ENCODE measurements at places on chromosomes 5 and 9.

DNA sequence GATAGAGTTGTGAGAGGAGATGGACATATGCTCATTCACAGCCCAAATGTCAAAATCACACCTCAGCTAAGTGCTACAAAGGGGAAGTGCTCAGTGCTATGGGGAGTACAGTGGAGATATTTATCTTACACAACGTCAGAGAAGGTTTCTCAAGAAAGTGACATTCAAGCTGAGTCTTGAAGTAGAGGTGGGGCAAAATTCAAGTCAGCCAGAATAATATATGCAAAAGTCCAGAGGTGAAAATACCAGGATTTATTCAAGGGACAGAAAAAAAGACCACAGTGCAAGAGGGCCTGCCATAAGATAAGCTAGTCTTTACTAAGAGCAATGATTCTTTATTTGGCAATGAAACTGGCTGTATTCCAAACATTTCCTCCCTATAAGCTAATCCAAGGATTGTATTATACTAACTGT is 327.8 kb upstream of the PIK3R1 start:
- DNase-seq = no peak

- peak; percentile 3 for DNase-seq
Measured at GRCh38 chr5:98927242-98927988, 1.4 kb downstream of the CHD1 start.

- no peak for DNase-seq
Measured at GRCh38 chr9:94166976-94167346, 82.7 kb downstream of the PTPDC1 start.

GRCh38 chr9:132647806-132648205 is 22.0 kb downstream of the DDX31 start:
- no peak for DNase-seq

DNA sequence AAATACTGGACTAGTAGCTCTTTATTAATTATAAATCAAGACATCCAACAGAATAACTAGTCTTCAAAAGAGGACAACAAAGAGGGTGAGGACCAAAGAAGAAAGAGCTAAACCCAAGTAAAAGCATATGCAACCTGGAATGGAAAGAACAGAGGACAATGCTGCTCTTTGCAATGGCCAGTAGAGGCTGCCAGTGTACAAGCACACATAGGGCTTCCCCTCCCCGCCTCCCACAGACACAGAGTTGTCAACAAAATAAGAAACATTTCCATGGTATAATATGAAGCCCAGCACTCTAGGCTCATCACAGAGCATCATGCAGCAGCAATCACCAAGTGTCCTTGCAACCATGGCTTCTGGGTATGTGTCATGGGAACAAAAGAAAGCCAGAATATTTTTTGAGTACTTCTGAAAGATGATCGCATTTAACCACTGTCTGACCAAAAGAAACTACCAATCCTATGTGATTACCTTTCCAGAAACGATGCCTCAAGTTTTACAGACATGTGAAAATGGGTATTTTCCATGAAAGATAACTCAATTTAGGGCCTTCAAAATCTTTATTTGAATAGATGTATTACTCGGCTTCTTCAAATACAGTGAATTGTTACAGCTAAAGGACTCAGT is 58.1 kb downstream of the RFX3 start:
- DNase-seq = peak; percentile 72

DNA sequence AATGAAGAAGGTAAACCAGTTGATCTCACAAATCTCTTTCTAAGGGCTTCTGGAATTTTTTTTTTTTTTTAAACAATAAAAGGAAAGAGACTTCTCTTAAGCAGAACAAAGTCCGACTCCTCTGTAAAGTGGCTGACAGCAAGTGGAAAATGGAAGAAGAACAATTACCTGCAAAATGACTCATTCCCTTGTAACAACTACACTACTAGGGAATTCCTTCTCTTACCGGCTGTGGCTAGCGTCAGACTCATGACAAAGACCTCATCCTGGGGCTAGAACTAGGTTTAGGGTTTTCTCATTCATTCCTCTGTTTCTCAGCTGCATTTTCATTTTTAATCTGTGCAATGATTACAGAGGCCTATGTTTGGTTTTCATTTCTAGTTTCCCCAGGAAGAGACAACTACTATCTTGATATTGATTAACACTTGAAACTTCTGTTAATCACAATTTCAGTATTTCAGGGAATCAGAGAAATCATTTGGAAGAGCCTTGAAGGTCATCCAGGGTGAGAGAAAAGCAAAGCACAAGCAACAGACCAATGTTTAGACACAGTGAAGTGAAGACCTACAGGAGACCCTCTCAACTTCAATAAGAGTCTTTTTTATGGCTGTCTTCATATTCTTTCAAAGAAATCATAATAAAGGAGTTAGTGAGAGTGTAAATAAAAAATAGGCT is 437.9 kb downstream of the RAB3C start:
- DNase-seq = no peak

DNA sequence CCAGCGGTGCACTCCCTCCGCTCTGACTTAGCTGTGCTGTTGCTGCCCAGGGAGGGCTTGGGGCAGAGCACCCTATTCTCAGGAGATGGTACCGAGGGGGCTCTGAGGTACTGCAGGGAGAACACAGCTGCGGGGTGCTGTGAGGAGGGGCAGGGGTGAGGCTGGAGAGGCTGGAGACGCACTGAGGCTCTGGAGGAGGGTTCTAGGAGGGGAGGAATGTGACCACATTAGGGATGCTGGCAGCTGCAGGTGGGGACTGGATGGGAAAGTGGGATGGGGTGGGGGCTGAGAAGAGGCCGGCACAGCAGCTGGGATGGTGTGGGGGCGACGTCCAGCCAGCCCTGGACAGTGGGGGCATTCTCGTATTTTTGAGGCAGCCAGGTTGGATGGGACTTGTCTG is 20.9 kb downstream of the NCS1 start:
- DNase-seq = no peak

DNA sequence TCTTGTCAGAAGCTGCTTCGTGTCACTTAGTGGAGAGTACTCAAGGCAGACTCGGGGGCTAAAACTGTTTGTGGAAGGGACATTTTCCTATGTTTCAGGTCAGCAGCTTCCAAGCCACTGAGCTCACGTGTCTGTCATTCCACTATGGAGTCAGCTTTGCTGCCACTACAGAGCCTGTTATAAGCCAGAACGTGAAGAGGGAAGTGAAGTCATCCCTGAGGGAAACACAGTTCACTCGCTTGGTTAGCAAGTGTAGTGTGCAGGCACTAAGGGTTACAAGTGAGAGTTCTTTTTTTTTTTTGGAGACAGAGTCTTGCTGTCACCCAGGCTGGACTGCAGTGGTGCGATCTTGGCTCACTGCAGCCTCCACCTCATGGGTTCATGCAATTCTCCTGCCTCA is 24.5 kb upstream of the LTC4S start:
- DNase-seq = no peak

GRCh38 chr5:139138109-139138508 is 60.1 kb downstream of the SIL1 start:
- DNase-seq = no peak

DNA sequence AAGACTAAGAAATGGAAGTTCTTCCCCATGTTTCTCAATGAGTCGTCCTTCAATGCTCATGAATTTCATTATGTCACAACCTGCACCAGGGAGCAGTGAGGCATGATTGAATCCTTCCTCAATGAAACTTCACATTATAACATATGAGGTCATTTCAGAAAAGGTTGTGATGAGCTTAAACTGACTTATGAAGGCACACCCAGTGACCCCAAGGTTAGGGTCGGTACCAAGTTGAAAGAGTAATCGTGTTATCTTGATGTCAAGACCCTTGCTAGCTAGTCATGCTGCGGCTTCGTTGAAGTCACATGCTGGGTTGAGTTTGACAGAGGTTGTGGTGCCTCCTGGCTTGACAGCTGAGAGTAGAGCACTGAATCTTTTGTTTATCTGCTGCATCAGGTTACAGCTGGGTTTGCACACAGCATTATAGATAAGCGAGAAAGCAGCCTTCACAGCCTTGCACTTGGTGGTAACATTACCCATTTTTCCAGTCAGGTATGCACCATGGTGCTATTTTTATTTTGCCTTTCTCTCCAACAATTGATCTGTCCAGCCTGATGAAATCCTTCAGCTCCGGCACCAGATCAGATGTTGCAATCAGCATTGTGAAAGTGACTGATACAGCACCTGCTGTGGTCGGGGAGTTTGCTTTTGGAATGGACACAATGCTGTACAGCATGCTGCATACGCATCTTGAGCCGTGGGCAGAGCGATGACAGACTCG is 133.2 kb downstream of the ERCC6L2 start:
- no peak for DNase-seq

- DNase-seq = no peak
Measured at GRCh38 chr9:119343059-119343990, 25.9 kb downstream of the BRINP1 start.

- no peak for DNase-seq
Measured at GRCh38 chr9:100197553-100197952, 98.5 kb downstream of the INVS start.

GRCh38 chr9:12094046-12094445 is 599.1 kb upstream of the TYRP1 start:
- no peak for DNase-seq

DNA sequence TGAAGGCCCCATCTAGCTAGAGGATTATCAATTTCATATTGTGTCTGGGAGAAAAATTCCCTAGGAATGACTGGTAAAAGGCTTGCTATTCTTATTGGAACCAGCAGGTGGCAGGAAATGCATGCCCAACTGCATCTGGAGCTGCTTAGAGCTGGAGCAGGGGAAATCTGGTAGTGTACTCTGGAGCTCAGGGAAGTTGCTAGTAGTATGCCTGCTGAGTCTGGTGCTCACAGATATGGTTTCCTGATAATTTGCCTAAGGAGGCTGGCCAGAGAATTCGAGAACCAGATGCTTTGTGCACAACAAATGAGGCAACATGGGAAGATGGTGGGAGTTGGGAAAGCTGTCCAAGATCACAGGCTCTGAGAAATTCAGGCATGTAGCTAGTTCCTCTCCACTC is 53.7 kb downstream of the G3BP1 start:
- peak; percentile 65 for DNase-seq
